ENCODE measurements at places on chromosomes 3 and 15.

DNA sequence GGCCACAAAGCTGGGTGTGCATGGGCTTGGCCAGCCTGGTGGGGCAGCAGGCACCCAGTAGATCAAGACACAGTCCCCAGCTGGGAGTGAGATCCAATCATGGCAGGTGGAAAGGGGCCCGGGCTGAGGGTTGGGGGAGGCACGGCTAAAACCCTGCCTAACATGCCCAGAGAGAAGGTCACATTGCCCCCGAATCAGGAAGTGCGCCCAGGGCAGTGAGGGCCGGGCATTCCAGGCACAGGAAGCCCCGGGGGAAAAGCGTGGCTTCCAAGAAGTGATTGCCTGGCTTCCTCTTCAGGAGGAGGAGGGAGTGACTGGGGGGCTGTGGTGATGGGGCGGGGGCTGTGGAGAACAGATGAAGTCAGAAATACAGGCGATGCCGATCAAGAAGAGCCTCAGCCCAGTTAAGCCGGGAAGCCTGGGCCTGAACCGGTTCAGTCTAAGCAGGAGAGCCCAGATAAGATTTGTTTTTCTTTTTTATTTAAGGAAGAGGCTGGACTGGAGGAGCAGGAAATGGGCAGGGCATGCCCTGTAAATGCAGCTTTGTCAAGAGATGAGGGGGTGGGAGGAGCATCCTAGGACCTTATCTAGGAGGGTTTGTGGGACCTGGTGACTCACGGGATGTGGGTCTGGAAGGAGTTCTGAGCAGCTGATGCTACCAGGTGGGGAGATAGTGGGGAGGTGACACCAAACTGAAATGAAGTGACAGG, 83.9 kb downstream of the CHSY1 start:
- peak; percentile 96 for DNase-seq

DNA sequence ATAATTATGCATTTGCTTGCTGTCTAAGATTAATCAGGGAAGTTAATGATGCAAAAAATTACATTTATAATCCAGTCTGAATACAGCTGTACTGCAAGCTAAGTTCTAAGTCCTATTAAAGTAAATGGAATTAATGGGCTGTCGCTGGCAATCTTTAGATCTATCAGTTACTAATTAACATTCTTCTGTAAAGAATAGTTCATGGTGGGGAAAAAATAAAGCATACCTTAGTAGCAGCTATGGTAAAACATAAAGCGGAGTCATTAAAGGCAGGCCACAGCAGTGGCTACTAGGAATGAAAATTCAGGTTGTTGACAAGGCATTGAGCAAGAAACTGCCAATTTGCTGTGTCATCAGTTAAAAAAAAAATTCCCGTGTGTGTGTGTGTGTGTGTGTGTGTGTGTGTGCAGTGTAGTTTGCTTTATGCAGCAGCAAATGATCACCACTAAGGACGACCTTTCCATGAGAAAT, 129.8 kb downstream of the ZNF385D start:
- peak; percentile 51 for DNase-seq

DNA sequence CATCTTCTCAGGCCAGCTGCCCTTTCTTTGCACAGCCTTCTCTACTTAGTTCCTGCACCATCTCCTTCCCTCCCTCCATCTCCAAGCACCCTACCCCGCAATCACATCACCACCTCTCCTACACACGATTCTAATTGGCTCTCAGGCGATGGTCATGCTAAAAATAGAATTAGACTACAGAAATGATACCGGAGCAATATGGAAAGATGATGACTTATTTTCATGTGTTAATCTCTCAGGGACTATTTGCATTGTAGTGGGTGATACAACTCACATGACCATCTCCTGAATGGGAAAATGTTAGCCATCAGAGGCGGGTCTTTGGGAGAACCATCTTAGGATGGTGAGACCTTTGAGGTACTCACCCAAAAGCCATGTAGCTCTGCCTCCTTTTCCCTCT, 54.7 kb upstream of the PPARG start:
- DNase-seq: no peak

DNA sequence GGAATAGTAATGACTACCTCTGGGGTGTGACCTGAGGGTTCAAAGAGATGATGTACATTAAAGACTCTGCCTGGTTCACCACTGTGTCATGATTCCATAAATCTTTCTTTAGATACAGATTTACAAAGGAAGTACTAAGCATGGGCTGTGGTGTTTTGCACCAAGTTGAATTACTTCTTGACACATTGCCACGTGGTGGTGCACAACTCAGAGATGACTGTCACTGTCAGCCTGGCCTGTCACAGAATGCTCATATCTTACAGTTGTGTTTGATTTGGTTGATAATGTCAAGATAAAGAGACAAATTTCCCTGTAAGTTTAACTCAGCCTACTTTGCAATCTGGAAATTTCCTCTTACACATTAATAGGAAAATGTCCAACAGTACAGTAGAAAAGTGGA, 3.2 kb downstream of the CTDSPL start:
- no peak for DNase-seq

GRCh38 chr3:81913886-81914663, 152.6 kb upstream of the GBE1 start:
- no peak for DNase-seq

DNA sequence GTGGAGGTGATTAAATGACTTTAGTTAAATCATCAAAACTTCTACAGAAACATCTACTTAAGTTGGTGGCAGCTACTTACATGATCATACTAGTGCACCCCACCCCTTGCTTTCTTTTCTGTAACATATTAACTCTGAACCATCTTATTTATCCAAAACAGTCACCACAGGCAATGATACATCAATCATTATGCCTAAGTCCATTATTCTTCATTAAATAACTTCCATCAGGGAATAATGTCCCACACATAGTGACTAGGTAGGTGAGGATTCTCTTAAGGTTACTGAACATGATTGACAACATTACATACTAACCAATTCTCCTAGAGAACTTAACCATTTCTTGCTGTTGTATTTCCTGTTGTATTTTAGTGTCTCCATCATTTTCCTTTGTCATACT, 210.2 kb downstream of the NR1D2 start:
- no peak for DNase-seq

GRCh38 chr3:78659386-78659987, 1108.3 kb downstream of the ROBO1 start:
- peak; percentile 60 for DNase-seq

DNA sequence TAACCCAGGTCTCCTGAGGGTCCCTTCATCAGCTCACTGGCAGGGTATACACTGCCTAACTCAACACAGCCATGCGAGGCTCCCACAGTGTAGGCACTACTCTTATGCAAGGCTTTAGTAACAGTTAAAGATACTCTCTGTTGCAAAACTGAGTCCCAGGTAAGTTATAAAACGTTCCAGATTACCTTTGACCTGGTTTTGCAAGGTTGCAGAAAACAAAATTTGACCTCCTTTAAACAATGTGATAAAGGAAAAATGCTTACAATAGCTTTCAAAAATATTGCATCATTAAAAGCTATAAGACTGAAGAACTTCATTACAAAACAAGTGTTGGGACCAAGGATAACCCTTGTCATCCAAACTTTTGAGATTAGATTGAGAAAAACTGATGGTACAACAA, 5.5 kb downstream of the SLC27A2 start:
- DNase-seq: no peak

GRCh38 chr3:31534065-31534425, 1.3 kb downstream of the STT3B start:
- peak; percentile 34 for DNase-seq
